ENCODE measurements at places on chromosomes 11 and 22. TPM values are rescaled to one million over a fixed set of nuclear protein-coding genes. Genes with fewer than 3 reads are reported as not detected.

- DNase-seq = no peak
These were observed 45.0 kb downstream of the OR4D9 start for GRCh38 chr11:59556115-59556916.

The SLC35C1 gene
- 8.9 TPM for polyA plus RNA-seq

DNA sequence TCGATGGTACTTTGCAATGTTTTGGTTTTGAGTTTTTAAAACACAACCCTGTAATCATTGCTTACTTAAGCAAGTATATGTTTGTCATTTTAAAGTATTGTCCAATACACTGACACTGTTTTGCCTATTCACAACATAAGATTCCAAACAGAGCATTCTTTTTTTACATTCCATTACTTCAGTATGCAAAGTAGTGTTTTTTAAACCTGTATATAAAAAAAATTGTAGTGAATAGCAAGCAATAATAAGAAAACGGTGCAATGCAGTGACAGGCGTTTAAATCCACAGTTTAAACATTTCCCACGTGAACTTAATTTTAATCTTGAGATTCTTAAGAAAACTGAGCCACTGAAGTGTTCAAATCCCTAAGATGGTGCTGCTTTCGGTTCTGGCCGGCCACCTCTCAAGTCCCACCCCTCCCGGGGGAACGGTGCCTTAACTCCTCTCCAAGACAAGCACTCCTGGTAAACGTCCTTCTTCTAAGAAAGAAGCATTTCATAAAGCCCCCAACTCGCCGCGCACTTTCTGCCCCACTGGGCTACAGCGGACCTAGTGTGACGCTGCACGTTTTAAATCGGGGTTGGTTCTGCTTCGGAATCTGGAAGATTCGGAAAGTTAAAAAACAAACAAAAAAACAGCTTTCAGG, 2.9 kb downstream of the PGR start:
- DNase-seq = no peak

DNA sequence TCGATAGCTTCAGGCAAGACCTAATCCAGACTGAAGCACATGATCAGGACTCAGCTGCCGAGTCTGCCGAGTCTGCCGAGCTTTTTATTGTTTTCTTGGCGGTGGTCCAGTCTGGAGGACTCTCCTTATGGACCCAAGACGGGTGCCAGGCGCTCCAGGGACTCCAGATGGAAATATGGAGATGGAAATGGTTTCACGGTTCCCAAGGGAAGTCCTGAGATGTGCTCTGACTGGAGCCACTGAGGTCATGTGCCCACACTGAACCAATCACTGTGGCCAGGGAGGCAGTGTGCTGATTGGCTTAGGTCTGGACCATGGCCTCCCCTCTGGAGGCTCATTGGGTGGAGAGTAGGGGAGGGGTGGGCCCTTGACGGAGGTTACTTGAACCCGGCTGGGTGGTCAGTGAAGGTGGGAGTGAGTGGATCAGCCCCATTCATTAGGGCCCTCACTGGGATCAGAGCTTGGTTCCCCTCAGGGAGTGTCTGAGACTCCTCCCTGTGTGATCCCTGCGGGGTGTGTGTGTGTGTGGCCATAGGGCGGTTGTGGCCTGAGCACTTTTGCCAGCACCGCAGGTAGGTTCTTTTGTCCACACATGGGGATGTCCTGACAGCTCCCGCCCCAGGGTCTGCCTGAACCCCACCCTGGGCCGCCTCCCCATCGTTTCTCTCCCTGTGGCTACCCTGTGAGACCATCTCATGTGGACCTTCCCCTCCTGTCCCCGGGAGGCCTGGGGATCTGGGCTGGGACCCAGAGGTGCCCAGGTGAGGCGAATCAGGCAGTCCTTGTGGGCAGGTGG, 14.0 kb downstream of the RPS6KA4 start:
- no peak for DNase-seq

The OR2AG2 gene
- polyA plus RNA-seq = 0.07 TPM

GRCh38 chr11:92482492-92483060, 258.0 kb downstream of the FAT3 start:
- DNase-seq = no peak

The EXPH5 gene
- polyA plus RNA-seq = 6.2 TPM

DNA sequence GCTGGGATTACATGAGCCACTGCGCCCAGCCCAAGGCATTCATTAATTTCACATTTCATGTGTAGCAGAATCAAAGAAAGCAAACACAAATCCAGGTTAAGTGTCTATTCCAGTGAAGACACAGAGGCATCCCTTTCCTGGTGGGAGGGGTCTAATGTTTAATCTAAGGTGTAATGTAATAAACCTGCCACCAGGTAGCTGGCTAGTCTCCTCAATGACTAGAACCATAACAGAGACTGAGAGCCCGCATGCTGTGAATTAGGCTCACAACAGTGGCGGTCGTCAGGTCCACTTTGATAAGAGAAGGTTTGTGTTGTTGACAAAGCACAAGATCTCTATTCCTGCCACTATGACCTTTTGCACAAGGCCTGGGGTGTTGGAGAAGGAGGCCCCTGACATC, 64.2 kb upstream of the ADA2 start:
- DNase-seq = no peak

The SLC15A3 gene
- 18.4 TPM for polyA plus RNA-seq

GRCh38 chr22:49807780-49808708, 19.6 kb downstream of the BRD1 start:
- no peak for DNase-seq

GRCh38 chr22:48744967-48745841, 1082.5 kb downstream of the BRD1 start:
- DNase-seq = no peak

The POLD3 gene
- 39.1 TPM for polyA plus RNA-seq

The MYEOV gene
- polyA plus RNA-seq = 3.9 TPM

GRCh38 chr11:86118253-86118652, 49.4 kb upstream of the PICALM start:
- no peak for DNase-seq

DNA sequence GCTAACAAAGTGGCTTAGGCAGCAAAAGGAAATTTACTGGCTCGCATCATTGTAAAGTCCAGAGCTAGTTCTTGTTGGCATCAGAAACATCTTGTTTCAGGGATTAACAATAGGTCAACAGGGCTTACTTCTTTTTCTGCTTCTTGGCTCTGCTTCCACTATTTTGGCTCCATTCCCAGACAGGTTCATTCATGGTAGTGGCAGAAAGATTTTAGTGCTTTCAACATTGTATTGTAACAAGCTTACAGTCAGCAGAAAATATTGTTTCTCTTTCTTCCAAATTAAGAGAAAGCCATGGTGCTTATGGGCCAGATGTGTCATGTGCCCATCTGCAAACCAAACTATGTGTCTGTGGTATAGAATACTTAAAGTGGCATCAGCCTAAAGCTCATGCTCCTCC, 315.6 kb downstream of the RAB38 start:
- DNase-seq = no peak

- no peak for DNase-seq
These were observed 113.1 kb downstream of the MICAL3 start for GRCh38 chr22:17911312-17911705.

DNA sequence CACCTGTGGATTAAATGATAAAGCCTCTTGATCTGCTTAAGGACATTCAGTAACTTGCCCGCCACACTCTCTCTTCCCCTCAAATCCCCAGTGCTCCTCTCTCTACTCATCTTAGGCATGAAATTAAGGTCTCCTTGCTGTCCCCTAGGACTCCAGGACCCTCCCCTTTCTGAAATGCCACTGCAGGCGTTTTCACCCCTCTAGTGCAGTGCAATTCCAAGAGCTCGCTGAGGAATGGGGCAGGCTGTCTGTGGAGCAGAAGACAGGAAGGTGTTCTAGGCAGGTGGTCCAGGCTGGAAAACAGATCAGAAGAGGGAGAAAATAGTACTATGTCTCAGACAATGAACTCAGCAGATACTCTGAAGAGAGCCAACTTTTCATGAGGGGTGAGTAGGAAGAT, 55.8 kb upstream of the ARHGAP42 start:
- no peak for DNase-seq

The SCGB1D2 gene
- polyA plus RNA-seq = 2.0 TPM

- no peak for DNase-seq
These were observed 19.4 kb downstream of the TMPRSS13 start for GRCh38 chr11:117909611-117910382.

DNA sequence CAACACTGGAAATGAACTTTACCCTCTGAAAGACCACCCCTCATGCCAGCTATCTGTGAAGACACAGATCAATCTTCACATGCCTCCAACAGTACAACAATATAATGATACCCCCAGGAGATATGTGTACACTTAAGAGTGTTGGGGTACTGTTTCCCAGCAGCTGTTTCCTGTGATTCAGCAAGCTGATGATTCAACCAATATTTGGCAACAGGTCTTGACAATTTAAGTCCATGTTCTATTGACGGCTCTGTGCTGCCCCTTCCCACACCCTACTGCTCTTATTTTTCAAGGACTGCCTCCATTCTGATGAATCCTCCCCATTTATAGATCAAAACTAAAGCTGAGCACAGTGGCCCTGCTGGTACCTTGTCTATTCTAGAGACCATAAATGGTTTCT, 6.6 kb downstream of the SNX19 start:
- DNase-seq = no peak

The CD3E gene
- polyA plus RNA-seq = 0.52 TPM

DNA sequence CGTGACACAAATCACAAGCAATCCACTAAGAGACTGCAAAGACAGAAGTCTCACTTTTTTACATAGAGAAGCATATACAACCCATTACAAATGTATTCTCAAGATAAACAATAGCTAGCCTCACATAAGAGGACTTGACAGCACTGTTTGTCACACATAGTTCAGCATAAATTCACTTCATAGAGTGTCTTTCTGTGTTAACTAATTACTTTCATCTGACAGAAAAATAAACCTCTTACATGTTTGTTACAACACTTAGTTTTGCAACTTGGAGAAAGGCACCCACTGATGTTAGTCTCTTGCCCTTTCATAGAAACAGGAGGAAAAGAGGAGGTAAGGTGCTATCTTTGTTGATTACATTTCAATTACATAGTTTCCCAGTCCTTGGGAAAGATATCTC, 2221.9 kb upstream of the RAG2 start:
- DNase-seq = no peak

The CHST1 gene
- 13.8 TPM for polyA plus RNA-seq

DNA sequence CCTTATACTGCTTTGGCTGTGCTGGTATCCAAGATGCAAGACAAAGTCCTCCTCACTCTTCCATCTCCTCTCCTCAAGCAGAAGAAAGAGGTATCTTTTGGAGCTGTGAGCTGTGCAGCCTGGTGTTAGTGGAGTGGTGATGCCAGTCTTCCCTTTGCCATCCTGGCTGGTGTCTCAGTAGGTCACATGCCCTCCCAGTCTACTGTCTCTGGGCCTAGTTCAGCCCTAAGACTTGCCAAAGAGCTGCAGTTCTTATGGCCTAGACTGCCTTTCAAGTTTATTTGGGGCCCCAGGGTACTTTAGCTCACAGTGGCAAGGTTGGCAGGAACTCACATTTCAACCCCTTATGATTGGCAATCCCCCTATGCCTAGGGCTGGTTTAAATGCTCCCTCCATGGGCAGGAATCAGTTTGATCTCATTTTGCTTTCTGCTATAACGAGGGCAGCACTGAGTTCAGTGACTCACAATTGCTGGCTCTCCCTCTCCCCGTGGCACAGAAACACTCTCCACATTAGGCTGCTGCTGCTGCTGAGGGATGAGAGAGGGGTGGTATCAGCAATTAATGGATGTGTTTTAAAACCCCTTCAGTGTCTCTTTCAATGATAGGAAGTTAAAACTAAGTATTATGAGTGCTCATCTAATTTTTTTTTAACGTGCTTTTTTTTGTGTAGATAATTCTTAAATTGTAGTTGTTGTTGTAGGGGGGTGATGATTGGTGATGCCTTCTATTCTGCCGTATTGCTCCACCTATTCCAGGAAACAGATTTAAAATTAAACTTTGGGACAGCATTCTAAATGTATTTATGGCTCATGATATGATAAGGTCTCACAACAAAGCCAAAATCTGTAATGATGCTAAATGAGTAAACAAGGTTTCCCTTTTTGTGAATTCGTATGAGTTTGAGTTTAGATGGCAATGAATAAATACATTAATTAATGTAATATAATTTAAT, 1295.0 kb downstream of the JRKL start:
- no peak for DNase-seq

DNA sequence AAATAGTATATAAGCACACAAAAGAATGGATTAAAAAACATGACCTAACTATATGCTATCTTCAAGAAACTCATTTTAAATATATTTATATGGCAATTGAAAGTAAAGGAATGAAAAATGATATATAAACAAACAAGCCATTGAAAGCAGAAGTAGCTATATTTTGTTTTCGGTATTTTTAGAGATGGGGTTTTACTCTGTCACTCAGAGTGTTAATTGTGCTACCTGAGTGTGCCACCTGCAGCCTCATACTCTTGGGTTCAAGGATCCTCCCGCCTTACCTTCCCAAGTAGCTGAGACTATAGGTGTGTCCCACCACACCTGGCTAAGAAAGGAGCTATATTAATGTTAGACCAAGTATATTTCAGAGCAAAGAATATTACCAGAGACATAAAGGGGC, 624.1 kb downstream of the BUD13 start:
- DNase-seq = no peak

GRCh38 chr11:87897071-87897470, 278.2 kb downstream of the RAB38 start:
- no peak for DNase-seq

DNA sequence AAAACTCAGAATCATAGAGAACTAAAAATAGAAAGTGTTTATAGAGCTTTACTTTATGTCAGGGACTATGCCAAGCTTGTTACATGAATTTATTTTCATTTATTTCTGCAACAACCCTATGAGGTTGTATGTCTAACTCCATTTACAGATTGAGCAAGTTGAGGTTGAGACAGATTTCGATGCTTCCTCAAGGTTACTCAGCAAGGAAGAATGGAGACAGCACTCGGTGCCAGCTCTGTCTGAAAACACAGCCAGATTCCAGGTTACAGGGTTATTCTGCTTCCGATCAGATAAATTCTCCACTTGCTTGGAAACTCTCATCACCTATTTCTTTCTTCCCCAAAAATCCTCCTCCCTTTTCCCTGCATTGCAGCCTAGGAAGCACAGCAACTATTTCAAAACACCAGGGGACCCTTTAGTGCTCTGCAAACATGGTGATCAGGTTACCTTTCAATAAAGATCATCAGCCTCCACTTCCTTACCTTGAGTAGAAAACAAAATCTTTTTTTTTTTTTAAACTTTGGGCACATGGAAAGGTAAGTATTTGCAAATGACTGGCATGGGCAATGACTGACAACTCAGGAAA, 7.0 kb downstream of the MMP3 start:
- DNase-seq = no peak

The PDGFB gene
- 14.6 TPM for polyA plus RNA-seq

DNA sequence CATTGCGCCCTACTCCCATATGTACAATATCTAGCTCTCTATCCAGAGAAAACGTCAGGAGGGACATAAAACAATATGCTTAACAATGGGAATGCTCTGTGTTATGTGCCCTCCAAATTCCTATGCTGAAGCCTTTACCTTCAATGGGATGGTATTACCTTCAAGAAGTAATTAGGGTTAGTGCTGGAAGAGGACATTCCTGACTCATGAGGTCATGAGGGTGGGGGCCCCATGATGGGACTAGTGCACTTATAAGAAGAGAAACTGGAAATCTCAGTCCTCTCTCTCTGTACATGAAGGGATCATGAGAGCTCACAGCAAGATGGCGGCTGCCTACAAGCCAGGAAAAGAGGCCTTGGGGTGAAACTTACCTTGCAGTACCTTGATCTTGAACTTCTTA, 20.3 kb downstream of the MMP20 start:
- DNase-seq = no peak

The OTOG gene
- polyA plus RNA-seq = 0.59 TPM

The KDELR3 gene
- 8.5 TPM for polyA plus RNA-seq

All from renal pelvis (tissue), 12 donors.